ENCODE measurements at places on chromosomes 7 and 10.

- H3K27me3 ChIP-seq, result no peaks in the 10 kb centered on the region
- H3K4me1 ChIP-seq, result peaks cover 1% of the 10 kb centered on the region
- no peak overlapping the region for H3K4me3 ChIP-seq
- no peaks in the 10 kb centered on the region for H3K36me3 ChIP-seq
- no peak for DNase-seq
Measured at GRCh38 chr10:124515244-124515970, 53.8 kb downstream of the LHPP start.

DNA sequence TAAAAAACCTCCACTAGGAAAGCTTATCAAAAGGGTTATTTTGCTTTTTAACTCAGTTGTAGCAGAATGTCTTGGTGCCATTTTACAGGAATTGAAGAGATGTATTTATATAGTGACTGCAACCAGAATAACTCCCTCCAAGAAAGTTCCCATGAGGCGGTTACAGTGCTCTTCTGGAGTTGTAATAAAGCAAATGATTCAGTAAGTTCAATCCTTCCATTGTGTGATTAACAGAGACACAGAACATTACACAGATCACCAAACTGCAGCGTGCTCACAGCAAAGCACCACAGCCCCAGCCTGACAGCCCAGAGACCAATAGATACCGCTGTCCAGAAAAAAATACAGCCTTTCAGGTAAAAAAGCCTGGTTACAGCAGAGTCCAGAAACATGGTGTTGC is 21.9 kb upstream of the CABCOCO1 start:
- H3K4me3 ChIP-seq, result no peak overlapping the region
- H3K27me3 ChIP-seq, result no peaks in the 10 kb centered on the region
- H3K27ac ChIP-seq, result no peak overlapping the region
- no peak for DNase-seq
- H3K36me3 ChIP-seq, result no peaks in the 10 kb centered on the region

DNA sequence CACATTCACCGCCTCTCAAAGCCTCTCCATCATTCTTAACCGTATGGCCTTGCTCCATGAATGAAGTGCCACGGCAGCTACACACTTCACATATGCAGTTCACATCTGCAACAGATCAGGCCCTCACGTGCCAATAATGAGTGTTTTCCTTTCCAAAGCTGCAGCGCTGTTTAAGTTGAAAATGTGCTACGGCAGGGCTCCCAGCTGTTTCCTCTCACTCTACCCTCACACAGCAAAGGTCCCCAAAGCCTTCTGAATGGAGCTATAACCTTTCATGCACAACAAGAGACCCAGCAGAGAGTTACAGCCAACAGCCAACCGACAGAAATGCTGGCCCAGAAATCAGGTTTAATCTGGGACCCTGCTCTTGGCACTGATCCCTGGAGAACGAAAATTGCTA is 236.1 kb downstream of the ELMO1 start:
- no peaks in the 10 kb centered on the region for H3K36me3 ChIP-seq
- no peak for DNase-seq
- H3K4me3 ChIP-seq, result no peak overlapping the region
- peaks cover 4% of the 10 kb centered on the region for H3K27me3 ChIP-seq
- H3K27ac ChIP-seq, result no peak overlapping the region

DNA sequence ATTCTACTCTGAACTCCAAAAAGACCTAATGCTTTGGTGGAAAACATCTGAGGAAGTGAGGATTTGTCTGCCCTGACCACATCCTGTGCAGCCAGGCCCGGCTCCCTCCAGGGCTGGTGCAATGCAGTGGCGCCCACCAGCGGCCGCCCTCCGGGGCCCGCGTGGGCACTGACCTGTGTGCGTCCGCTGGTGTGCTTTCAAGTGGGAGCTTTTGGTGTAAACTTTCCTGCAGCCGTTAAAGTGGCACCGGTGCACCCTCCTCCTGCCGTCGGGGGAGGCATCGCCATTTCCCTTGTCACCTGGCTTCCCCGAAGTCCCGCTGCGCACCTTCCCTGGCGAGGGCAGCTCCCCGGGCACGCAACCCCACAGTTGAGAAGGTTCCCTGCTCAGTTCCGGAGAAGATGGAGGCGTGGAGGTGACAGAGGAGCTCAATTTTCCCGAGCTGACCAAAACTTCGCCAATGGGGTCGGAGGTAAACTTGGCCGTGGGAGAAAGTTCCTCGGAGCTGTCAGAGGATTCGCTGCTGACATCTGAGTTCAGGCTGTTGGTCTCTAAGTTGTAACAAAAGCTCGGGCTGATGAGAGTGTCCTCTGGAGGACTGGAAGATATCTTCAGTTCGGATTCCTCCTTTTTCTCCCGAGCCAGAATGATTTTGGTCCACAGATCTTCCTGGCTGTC is 3.4 kb downstream of the KLF6 start:
- H3K27ac ChIP-seq, result peak overlapping the region; percentile 33
- peaks cover 60% of the 10 kb centered on the region for H3K36me3 ChIP-seq
- DNase-seq, result no peak
- H3K4me1 ChIP-seq, result peaks cover 58% of the 10 kb centered on the region
- H3K27me3 ChIP-seq, result no peaks in the 10 kb centered on the region

GRCh38 chr10:118595598-118596425 is at the start of gene PRLHR:
TSS of gene PRLHR (minus strand) at chr10:118595648. CDS start at chr10:118595244, 404 bp downstream.
- H3K4me3 ChIP-seq, result no peak within 1 kb of the TSS
- H3K36me3 ChIP-seq, result no peaks in the 10 kb centered on the region

DNA sequence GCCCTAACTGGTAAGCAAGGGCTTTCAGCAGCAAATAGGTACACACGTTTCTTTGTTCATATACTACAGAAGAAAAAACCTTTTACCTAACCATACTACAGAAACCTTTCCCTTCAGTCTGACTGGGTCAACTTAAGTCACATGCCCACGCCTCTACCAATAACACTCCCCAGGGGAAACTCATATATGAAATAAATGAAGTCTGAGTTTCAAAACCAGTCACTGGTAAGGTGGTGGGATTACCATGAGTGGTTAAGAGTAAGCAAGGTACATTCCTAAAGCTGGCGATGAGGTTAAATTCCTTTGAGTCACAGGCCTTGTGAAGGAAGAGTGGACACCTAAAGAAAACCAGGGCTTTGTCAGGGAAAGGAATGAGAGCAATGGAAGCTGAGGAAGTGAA is 21.4 kb upstream of the KIF20B start:
- H3K4me1 ChIP-seq, result no peaks in the 10 kb centered on the region
- no peaks in the 10 kb centered on the region for H3K36me3 ChIP-seq
- no peaks in the 10 kb centered on the region for H3K27me3 ChIP-seq
- H3K27ac ChIP-seq, result no peak overlapping the region
- DNase-seq, result no peak
- no peak overlapping the region for H3K4me3 ChIP-seq

DNA sequence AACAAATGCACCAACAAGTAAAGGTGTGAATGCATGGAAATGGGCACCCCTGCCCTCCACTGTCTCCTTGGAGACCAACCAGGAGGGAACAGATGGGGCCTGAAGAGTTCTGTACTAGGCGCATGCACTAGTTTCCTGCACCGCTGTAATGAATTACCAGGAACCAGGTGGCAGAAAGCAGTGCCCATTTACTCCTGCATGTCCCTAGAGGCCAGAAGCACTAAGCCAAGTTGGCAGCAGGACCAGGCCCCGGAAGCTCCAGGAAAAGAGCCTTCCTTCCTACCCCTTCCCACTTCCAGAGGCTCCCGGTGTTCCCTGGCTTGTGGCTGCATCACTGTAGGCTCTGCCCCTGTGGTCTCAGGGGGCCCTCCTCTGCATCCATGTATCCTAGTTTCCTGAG is 237.5 kb upstream of the PPP2R2D start:
- no peak overlapping the region for H3K4me3 ChIP-seq
- no peak overlapping the region for H3K27ac ChIP-seq
- H3K27me3 ChIP-seq, result no peaks in the 10 kb centered on the region
- H3K4me1 ChIP-seq, result no peaks in the 10 kb centered on the region
- no peak for DNase-seq

DNA sequence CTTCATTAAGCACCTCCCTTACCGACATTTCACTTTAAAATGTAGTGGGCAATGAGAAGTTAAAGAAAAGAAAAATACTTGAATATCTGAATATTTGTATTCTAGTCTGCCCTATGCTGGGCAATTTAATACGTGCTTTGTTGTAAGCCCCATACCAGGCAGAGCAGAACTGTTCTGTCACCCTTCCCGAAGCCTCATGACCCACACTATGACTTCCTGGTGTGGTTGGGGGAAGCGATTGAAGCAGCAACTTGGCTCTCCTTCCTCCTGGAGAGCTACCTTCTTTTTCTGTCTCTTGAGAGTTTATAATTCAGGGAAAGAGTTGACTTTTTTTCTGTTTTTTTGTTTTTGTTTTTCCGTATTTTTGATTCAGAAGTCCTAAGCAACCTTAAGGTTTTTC is 243.7 kb downstream of the INHBA start:
- H3K27me3 ChIP-seq, result no peaks in the 10 kb centered on the region
- H3K4me1 ChIP-seq, result no peaks in the 10 kb centered on the region
- DNase-seq, result no peak
- H3K27ac ChIP-seq, result no peak overlapping the region
